ENCODE measurements at places on chromosomes 5 and 9.

GRCh38 chr5:90191352-90192045 is 218.1 kb downstream of the CETN3 start:
- DNase-seq, result no peak

- DNase-seq, result no peak
Measured at GRCh38 chr5:171872666-171873065, 87.0 kb downstream of the SMIM23 start.

GRCh38 chr5:37810311-37810710 is 29.5 kb downstream of the GDNF start:
- DNase-seq, result no peak

DNA sequence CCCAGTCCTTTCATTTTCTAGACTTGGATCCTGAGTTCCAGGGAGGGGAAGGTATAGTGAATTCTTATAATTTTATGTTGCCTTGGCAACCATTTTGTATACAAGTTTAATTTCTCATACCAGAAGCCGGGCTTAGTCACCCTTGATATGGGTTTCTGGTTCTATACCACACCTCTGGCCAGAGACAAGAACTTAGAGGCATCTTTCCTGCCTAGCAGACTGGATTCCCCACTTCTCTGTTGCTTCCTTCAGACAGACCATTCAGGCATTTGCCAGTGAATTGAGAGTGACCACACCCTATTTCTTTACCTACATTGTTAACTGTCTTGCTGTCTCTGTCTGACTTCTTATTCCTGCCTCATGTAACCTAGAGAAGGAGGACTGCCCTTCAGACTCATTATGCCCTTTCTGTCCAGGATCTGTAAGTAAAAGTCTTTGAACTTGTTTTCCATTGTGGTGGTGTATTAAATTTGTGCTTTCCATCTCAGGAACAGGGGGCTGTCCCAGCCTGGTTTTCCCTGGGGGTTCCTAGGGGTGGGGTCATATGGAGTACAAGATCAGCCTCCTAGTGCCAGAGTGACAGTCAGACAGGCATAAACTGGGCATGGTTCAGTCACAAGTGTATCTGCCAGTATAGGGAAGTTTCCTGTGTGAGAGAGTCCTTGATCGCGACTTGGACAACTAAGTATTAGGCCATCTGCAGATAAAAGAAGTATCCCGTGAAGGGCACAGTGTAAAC is 27.4 kb downstream of the TNFSF8 start:
- no peak for DNase-seq

- DNase-seq, result no peak
Measured at GRCh38 chr9:91486699-91487497, 63.3 kb upstream of the NFIL3 start.

- peak; percentile 61 for DNase-seq
Measured at GRCh38 chr9:35910613-35911359, 1.5 kb downstream of the SPAAR start.

GRCh38 chr9:2230362-2230761 is 215.2 kb downstream of the SMARCA2 start:
- DNase-seq, result no peak

DNA sequence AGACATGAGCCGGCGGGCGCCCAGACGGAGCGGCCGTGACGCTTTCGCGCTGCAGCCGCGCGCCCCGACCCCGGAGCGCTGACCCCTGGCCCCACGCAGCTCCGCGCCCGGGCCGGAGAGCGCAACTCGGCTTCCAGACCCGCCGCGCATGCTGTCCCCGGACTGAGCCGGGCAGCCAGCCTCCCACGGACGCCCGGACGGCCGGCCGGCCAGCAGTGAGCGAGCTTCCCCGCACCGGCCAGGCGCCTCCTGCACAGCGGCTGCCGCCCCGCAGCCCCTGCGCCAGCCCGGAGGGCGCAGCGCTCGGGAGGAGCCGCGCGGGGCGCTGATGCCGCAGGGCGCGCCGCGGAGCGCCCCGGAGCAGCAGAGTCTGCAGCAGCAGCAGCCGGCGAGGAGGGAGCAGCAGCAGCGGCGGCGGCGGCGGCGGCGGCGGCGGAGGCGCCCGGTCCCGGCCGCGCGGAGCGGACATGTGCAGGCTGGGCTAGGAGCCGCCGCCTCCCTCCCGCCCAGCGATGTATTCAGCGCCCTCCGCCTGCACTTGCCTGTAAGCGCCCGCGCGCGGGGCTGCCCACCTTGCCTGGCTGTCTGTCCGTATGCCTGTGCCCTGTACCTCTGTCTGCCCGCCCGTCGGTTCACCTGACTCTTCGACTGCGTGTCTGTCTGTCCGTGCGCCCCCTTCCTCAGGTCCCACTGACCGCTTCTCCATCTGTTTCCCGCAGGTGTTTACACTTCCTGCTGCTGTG is 412 bp downstream of the FGF18 start:
- DNase-seq, result peak; percentile 21

GRCh38 chr5:57751710-57752109 is 269.1 kb upstream of the ACTBL2 start:
- no peak for DNase-seq

- no peak for DNase-seq
Measured at GRCh38 chr9:84136119-84136868, 155.7 kb downstream of the RMI1 start.

- peak; percentile 77 for DNase-seq
Measured at GRCh38 chr9:134381671-134382516, 55.6 kb downstream of the RXRA start.

DNA sequence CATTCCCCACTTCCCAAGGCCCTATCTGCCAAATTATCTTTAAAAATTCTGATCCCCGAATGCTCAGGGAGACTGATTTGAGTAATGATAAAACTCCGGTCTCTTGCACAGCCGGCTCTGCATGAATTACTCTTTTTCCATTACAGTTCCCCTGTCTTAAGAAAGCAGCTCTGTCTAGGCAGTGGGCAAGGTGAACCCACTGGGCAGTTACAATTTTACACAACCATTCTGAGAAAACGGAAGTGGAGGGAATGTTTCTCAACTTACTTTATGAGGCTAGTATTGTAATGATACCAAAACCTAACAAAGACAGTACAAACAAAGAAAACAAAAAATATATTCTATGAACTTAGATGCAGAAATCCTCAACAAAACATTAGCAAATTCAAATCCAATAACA is 100.0 kb downstream of the MCTP1 start:
- no peak for DNase-seq

Measured in CD4-positive, alpha-beta T cell treated with Interleukin-12 subunit alpha and Interleukin-12 subunit beta, for 1 hour (primary cell).